ENCODE measurements at places on chromosomes 2 and 18.

DNA sequence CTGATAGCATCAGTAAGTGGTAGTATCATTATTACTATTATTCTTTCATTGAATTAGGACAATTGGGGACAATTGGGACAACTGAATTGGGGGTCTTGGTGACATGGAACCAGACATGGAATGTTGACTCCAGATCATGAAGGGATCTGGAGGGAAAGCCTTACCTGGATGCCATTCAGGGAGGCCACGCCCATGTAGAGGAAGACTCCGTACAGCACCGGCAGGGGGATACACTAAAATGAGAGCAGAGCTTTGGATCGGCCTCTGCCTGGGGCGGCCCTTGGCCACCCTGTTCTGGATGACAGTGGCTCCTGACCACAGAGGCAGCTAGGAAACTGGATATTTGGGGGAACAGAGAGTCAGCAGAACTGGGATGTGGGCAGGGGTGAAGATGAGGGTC, 29.2 kb downstream of the MTHFD2 start:
- DNase-seq: no peak

- no peak for DNase-seq
Observed at GRCh38 chr2:28695245-28695647, 56.4 kb upstream of the PPP1CB start.

GRCh38 chr2:160700021-160700814, 206.6 kb upstream of the RBMS1 start:
- no peak for DNase-seq

DNA sequence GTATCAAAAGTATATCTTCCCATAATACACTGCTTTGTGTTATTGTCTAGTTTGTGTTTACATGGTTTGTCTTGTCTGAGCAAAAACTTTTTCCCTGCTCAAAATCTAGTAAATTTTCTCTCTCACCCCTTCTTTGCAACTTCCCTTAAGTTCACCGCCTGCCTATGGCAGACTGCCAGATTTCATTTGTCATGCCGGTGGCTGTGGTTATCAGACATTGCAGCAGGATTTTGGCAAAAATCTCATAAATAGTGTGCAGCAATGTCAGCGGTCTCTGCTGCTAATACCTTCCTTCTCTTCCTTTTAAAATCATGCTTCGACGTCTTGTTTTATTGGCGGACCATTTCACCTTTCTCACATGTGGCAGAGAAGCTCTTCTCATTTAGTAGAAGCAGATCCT, 45.6 kb upstream of the TMEM178A start:
- DNase-seq: peak; percentile 49

DNA sequence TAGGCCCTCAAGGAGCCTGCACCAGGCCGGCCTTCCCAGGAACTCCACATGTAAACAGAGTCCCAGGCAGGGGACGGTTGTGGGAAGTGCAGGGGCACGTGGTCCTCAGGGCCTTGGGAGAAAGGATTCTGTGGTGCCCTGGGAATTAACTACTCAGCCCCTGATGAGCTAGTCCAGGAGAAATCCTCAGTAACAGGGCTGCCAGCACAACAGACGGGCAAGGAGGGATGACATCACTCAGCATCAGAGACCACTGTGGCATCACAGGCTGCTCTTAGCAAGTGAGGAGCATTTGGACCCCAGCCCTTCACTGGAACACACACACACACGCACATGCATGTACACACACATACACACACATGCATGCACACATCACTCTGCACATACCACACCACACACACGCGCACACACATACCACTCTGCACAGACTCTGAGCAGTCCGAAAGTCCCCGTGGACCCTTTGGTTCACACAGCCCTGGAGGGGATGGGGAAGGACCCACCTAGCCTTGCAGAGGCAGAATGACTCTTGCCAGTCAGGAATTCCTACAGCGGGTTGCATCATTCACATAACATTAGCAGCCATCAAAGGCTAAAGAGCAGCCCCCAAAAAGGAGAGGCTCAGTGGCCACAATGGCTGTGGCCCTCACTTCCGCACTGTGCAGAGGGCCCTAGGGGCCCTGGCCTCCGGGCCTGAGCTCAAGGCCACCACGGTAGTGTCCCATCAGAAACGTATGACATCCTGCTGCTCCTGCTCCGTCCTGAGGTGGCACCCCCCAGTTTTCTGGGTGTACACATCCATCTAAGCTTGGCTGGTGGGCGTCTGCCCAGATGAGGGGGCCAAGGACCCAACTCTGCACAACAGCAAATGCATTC, 1.9 kb upstream of the NMUR1 start:
- no peak for DNase-seq

- no peak for DNase-seq
Observed at GRCh38 chr2:159605441-159606178, 10.7 kb downstream of the BAZ2B start.

- DNase-seq: no peak
Observed at GRCh38 chr2:207499114-207499513, 30.6 kb upstream of the CREB1 start.
